ENCODE measurements at places on chromosomes 5 and 9.

- DNase-seq, result no peak
These were observed 308.8 kb downstream of the IRX2 start for GRCh38 chr5:2442496-2443354.

- no peak for DNase-seq
These were observed 136.3 kb upstream of the ANKRD55 start for GRCh38 chr5:56369361-56369811.

DNA sequence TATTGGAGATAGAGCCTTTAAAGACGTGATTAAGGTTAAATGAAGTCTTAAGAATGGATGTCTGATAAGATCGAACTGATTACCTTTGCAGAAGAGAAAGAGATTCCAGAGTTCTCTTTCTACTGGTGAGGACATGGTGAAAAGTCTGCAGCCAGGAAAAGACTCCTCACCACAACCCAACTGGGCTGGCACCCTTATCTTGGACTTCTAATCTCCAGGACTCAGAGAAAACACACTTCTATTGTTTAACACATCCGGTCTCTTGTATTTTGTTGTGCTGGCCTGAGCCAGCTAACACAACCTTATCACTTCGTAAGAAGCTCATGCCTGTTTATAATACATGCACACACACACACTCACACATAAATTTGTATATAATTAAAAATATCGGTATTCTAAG lies 489.1 kb downstream of the PRDM9 start:
- DNase-seq, result no peak

GRCh38 chr9:93298498-93299417 lies 114.8 kb downstream of the WNK2 start:
- no peak for DNase-seq

DNA sequence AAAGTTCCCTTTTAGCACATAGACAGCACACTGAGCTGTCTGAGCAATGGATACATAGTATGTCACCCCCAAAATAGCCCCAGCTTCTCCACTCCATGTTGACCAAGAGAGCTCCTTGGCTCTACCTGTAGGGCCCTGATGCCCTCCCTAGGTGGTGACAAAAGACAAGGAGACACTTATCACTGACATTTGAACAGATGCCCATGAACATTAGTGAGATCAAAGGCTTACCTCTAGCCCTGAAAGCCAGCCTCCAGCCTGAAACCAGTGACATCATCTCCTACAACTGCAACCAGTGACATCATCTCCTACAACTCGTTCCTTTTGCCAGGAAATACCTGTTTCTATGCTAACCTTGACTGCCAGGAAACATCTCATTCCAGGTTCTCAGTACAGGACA lies 122.7 kb downstream of the FSTL4 start:
- no peak for DNase-seq

DNA sequence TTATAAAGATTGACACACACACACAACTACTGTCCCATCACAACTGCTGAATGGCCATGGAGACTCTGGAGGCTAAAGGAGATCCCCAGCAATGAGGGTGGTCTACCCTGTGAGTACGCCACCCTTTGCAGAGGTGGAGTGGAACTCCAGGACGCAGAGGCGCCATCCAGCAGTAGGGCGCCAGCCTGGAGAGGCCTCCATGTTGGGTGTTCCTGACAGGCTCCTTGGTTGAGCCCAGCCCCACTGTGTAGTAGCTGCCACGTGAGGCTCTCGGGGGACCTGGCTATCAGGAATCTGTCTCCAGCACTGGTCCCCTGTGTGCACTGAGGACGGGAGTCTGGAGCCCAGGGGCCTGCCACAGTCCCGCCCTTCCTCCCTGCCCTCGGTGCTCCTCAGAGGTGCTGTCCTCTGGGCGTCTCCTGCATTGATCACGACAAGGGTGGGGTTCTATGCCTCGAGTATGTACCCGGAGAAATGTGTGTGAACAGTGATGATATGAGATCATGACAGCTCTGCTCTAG lies 72.3 kb downstream of the DAP start:
- no peak for DNase-seq

GRCh38 chr9:129208207-129209032 lies 30.4 kb upstream of the IER5L start:
- no peak for DNase-seq

DNA sequence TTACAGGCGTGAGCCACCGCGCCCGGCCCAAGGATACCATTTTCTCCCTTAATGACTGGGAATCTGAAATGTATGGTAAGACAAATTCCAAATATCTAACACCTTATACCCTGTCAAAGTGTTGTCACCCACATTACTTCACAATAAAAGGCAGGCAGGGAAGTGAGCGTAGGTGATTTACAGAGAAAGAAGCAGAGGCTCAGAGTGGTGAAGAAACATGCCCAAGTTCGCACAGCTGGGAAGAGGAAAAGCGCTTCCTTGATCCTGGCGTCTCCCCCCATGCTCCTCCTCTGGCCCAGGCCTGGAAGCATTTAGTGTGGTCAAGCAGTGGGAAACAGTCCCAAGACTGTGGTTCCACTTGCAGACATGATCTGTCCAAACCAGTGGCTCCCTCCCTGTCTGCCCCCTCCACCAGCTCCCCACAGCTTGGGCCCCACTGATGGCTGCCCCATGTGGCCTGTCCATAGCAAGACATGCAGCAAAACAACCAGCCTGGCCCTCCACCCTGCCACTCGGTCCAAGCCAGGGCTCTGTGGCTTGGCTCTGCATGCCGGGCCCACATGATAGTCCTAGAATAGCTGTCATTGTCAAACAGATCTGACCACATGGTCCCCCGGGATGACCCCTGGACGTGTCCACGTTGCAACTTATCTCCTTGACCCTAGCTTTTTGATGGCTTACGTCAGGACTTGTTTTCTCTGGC lies 107.2 kb downstream of the TTLL11 start:
- DNase-seq, result peak; percentile 48

GRCh38 chr5:139705191-139705590 lies 57.0 kb downstream of the CXXC5 start:
- DNase-seq, result no peak
